Uterine smooth muscle cell (primary cell): ENCODE measurements at places on chromosomes 2 and 18. TPM values are rescaled to one million over a fixed set of nuclear protein-coding genes. Genes with fewer than 3 reads are reported as not detected.

CYTIP gene
- total RNA-seq = not detected in 2 replicates

PECR gene
- 21.4 and 27.7 TPM in 2 replicates for total RNA-seq

HOXD10 gene
- 2.3 and 4.0 TPM in 2 replicates for total RNA-seq

CIDEA gene
- 5.2 and 12.1 TPM in 2 replicates for total RNA-seq

REG1B gene
- not detected in 2 replicates for total RNA-seq

IGFBP2 gene
- total RNA-seq = 119 and 136 TPM in 2 replicates

ZAP70 gene
- 0.12 TPM in 1 of 2 replicates, not detected in the other for total RNA-seq

ABCG5 gene
- total RNA-seq = not detected in 2 replicates

ZNF24 gene
- total RNA-seq = 38.5 and 43.2 TPM in 2 replicates

EMILIN2 gene
- 8.4 and 17.9 TPM in 2 replicates for total RNA-seq

CDH20 gene
- under 0.01 TPM in 1 of 2 replicates, not detected in the other for total RNA-seq
